Activated CD4-positive, alpha-beta T cell treated with anti-CD3 and anti-CD28 coated beads, Interleukin-2, amount 50 U/mL, for 48 hours (primary cell): ENCODE measurements at places on chromosomes 3 and 15.

GRCh38 chr3:46536758-46537157, 29.3 kb downstream of the LRRC2 start:
- no peak for DNase-seq

- no peak for DNase-seq
Measured at GRCh38 chr15:31561156-31561555, 234.5 kb downstream of the KLF13 start.

DNA sequence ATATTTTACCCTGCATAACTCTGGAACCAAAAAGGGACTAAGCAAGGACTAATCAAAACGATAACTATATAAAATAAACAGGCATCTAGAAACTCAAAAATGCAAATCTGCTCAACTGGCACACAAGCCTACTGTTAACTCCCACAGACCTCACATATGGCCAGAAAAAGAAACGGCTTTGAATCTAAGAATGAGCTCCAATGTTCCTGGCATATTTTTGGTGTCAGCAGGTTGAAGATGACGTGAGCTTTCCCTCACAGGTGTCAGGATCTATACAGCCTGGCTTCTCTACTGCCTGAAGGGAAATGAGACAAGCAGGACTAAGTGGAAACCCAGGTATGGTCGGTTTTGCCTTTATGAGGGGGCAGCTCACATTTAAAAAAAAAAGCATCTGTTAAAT, 120.1 kb upstream of the SPATA12 start:
- DNase-seq, result no peak

DNA sequence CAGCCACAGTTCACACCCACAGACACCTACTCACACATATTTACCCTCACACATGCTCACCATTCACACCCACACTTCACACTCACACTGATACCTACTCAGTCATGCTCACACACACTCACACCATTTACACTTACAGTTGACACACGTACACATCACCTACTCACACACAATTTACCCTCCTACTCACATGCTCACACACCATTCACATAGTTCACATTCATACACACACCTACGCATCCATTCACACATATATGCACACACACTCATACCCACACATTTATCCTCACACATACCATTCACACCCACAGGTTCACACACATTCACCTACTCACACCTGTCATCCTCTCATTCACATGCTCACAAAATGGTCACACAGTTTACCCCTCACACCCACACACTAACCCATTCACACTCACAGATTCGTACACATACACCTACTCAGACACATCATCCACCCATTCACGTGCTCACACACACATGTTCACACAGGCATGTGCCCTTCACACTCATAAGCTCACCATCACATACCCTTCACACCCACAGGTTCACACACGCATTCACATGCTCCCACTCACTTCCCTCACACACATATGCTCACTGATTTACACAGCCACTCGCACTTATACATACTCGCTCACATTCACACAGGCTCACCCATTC, 42.3 kb downstream of the HMCES start:
- no peak for DNase-seq

DNA sequence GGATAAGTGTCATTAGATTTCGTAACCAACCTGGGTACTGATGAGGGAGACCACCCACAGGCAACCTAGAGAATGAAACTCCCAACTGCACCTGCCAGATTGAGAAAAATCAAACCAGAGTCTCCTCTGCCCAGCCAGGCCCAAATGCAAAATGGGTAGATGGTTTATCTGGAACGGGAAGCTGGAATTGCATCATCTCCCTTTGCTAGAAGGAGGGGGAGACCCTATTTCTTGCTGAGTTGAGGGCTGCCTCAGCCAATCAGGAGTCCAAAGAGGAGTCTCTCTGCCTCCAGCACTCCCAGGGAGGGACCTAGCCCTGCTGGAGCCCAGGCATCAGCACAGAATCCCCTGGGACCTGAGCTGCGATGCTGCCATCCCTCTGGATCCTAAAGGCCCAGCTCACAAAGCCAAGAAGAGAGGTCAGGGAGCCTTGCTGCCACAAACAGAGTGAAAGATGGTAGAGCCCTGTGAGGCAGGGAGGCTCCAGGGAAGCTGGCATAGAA, 8.1 kb downstream of the RMDN3 start:
- DNase-seq, result no peak

DNA sequence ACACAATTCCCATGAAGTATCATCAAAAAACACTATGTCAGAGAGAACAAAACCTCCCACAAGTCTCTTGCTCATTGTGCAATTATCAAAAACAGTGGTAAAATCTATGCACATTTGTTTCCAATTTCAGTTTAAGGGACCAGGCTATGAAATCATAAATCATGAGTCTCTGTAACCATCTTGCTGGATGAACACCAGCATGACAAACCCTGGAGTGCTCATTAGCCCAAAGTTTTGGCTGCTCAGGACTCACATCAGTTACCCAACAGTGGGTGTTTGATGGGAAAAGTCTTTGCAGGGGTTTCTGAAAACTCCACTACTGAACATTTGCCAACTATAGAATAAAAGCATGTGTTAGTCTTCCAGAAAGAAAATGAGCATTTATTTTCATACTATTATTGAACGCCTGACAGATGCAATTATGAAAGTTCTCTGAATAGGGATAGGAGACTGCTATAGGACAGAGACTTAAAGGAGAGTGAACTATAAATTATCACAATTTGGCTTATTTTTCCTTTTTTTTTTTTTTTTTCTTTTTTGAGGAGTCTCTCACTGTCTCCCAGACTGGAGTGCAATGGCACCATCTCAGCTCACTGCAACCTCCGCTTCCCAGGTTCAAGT, 240.8 kb upstream of the KCNMB2 start:
- no peak for DNase-seq

DNA sequence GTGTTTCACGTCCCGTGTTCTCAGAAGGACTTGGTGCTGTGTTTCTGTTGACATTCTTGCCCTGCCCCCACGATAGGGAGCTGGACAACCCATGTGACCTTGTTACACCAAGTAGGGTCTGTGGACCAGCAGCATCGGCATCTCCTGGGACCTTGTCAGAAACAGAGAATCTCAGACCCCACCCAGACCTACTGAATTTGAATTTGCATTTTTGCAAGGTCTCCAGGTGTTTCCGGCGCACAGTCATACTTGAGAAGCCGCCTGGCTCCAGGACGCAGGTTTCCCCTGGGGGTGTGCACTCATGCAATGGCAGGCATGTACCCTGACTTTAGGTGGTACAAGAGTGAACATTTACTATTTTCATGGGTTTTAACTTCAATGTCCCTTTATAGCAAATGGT, 117.9 kb downstream of the TLE3 start:
- no peak for DNase-seq

DNA sequence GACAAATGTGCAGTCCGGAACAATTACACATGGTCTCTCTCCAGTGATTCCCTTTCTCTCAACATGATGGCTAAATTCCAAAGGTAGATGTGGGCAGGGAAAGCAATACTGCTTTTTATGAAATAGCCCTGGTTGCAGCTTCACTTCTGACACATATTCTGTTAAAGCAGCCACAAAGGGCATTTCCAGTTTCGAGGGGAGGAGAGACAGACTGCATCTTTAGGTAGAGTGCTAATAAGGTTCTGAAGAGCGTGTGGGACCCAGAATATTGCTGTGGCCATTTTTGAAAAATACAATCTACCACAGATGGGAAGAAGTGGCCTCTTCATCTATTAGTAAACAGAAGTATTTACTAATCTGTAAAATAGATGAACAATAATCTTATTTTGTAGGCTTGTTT, 139.3 kb upstream of the PEX5L start:
- no peak for DNase-seq

- no peak for DNase-seq
Measured at GRCh38 chr3:55330355-55330754, 156.8 kb downstream of the WNT5A start.

- no peak for DNase-seq
Measured at GRCh38 chr3:12451481-12451880, 32.8 kb upstream of the TSEN2 start.

DNA sequence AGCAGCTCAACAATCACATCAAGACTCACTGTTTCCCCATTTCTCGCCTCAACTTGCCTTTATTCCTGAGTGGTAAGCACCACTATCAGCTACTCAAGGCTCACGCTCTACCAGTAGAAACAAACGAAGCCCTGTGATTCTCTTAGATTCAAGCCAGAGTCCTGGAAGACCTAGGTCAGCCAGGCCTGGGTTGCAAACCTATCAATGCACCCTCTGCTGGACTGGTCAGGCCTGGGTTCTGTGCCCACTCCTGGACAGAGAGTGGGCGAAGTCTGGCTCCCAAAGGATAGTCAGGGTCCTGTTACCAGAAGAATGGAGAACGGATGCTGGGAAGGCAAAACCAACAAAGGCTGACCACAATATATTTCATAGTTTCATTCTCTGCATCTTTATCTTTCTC, 308.4 kb downstream of the SHQ1 start:
- DNase-seq, result no peak

DNA sequence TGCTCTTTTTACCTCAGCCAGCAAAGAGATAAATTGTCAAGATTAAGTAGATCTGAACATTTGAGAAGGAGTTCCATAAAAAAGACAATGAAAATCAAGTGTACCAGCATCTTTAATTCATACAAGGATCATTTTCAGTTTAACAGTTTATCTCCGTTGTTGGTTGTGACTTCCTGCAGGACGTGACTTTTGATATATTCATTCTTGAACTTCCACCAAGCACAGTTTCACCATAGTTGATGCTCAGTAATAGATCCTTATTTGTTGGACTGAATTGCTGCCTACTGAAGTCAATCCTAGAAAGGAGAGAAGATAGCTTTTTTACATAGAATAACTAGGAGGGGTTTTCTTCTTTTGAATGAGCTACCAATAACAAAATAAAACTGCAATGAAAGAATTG, 408.2 kb downstream of the LPP start:
- no peak for DNase-seq
